Stimulated activated CD8-positive, alpha-beta memory T cell treated with anti-CD3 and anti-CD28 coated beads, Interleukin-15, amount 100 ng/mL, for 1 hour (primary cell): ENCODE measurements at places on chromosomes 1 and 21.

DNA sequence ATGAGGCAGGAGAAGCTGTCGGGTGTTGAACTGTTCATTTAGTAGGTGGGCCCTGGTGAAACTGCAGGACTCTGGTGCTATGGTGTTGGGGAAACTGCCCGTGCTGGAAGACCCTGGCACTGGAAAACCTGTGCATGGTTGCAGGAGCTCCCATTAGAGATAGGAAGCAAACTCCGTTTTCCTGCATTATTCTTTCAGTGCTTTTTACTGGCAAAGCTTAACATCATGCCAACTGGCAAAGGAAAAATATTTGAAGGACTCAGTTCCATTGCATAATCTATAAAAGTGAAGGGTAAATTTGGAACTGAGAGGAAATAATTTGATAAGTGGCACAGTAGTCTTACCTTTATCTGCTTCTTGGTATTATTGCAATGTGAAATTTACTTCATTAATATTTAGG, 31.7 kb upstream of the MPC2 start:
- DNase-seq, result no peak

- DNase-seq, result no peak
Observed at GRCh38 chr1:1430114-1430982, 5.1 kb upstream of the VWA1 start.

- no peak for DNase-seq
Observed at GRCh38 chr1:223756806-223757700, 44.7 kb downstream of the CAPN2 start.

- DNase-seq, result no peak
Observed at GRCh38 chr21:33696465-33696864, 54.2 kb downstream of the ITSN1 start.

- no peak for DNase-seq
Observed at GRCh38 chr1:55622074-55622473, 406.9 kb upstream of the USP24 start.

DNA sequence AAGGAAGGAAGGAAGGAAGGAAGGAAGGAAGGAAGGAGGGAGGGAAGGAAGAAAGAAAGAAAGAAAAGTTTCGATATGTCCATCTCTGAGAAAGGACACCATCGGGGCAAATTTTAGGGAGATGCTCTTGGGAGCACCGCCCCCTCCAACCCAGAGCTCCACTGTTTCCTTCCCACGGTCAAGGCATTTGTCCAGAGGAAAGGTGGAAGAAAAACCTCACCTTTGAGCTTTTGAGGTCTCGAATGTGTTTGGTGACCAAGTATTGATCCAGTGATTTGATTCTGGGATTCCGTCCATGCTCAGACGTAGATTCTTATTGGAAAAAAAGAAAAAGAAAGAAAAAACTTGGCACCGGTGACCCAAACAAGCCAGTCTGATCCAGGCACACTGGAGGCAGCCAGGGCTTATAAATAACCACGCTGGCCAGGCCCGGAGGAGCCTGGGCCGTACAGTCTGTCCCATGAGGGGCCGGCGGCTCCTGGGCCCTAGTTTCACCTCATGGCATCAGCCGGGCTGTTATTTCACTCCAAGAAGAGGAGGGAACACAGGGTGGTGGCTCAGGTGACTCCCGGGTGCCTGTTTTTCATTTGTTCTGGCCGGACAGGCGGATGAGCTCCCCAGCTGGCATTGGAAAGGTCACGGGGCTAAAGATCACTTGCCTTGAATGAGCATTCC, 36.1 kb upstream of the SLC25A33 start:
- DNase-seq, result no peak

GRCh38 chr1:55047611-55048010, 8.3 kb downstream of the PCSK9 start:
- no peak for DNase-seq

- no peak for DNase-seq
Observed at GRCh38 chr1:31376375-31377134, 3.7 kb upstream of the FABP3 start.

DNA sequence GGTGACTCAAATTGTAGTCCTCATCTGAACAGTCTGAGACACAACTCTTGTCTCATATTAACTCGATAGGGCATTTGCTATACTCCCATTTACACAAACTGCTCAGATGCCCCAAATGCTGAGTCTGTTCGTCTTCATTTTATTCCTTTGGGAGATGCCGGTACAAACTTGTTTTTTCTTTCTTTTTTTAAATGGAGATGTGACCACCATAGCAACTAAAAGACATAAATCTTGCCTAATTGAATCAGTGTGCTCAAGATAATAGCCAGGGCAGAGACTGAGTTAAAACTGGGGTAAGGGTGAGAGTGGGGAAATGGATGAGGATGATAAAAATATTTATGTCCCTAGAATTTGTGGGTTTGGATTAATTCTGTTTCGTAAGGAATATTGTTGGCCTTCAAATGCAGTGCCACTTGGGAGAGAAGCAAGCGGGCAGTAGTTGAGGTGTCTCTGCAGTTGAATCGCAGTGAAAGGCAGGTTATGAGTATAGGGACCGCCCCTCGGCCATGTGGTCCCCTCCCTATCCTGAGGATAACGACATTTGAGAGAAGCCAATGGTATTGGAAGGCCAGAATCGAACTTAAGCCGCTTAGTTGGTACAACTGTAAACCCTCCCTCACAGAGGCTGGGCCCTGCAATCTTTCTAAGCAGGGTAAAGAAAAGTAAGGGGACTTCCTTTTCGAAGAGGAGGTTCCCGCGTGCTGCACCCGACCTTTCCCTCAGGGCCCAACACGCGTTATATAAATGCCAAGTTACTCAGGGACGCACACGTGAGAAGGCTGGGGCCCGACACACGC, 859 bp upstream of the LRRC8B start:
- DNase-seq, result peak; percentile 16

DNA sequence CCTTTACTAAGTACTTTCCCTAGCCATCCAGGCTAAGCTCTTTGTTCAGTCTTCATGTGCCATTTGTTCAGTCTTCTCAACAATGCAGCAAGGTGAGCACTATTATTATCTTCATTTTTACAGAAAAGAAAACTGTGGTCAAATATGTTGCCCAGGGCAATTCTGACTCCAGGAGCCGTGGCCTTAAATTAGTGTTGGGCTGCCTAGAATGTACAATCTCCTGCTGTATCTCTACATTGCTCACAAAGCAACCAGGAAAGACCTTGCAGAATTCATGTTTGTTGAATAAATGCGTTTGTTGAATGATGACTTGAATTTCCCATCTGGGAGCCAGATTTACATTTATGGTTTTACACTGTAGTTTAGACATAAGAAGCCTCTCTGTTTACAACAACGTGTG, 14.2 kb downstream of the CD101 start:
- no peak for DNase-seq
